Renal cortex interstitium (tissue), 15 donors: ENCODE measurements at places on chromosomes 3 and 15. TPM values are rescaled to one million over a fixed set of nuclear protein-coding genes. Genes with fewer than 3 reads are reported as not detected.

IGF2BP2 gene
- 105 TPM for polyA plus RNA-seq

TRPM1 gene
- 0.37 TPM for polyA plus RNA-seq

SERPINI2 gene
- polyA plus RNA-seq = 1.4 TPM

GHSR gene
- polyA plus RNA-seq = not detected

SNRPN gene
- 196 TPM for polyA plus RNA-seq

EFCC1 gene
- polyA plus RNA-seq = 1.5 TPM

SLC12A1 gene
- 489 TPM for polyA plus RNA-seq

RBMS3 gene
- 14.4 TPM for polyA plus RNA-seq

DNA sequence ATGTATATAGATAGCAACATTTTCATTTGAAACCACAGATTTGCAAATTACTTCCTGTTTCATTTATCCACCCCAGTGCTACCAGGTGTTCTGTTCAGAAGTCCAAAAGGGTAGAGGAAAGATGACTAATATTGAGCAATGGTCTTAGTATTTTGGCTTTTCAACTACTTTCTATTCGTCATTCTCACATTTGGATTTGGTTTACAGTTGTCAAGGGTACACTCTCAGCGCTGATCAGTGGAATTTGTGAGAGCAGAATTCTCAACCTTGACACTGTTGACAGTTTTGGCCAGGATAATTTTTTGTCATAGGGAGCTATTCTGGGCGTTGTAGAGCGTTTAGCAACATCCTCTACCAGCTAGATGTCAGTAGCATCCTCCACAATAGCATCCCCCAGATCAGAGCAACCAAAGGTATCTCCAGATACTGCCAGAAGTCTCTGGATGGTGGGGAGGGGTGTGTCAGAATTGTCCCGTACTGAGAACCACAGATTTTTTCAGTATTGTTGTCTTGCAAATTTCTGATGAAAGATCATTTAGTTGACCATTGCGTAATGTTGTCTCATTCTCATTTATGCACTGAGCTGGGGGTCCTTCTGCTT, 4.2 kb downstream of the HMCES start:
- DNase-seq = no peak

DNA sequence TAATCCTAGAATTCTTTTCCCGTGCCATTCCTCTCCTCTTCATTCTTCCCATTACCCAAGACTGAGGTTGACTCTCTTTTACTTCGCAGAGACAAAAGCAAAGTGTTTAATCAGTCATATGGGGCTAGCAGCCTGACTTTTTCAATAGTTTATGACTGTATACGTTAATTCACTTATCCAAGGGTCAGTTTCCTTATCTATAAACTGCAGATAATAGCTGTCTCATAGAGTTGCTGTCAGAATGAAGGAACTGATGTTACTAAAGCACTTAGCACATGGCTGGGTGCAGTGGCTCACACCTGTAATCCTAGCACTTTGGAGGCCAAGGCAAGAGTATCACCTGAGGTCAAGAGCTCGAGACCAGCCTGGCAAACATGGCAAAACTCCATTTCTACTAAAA, 43.5 kb upstream of the ULK4 start:
- DNase-seq = no peak

DNA sequence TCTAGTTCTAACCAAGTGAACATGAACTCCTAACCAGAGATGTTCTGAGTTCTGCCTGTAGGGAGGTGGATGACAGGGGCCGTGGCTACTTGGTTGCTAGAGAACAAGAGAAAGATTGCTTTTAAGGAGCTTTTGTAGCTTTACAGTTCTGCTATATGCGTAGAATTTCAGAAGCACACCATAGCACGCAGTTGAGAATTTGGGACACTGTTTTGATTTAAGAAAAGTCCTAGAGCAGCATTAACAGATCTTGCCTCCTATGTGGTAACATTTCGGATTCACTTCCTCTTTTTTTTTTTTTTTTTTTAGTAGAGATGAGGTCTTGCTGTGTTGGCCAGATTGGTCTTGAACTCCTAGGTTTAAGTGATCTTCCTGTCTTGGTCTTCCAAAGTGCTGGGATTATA, 181.7 kb downstream of the TCF12 start:
- DNase-seq = no peak

DNA sequence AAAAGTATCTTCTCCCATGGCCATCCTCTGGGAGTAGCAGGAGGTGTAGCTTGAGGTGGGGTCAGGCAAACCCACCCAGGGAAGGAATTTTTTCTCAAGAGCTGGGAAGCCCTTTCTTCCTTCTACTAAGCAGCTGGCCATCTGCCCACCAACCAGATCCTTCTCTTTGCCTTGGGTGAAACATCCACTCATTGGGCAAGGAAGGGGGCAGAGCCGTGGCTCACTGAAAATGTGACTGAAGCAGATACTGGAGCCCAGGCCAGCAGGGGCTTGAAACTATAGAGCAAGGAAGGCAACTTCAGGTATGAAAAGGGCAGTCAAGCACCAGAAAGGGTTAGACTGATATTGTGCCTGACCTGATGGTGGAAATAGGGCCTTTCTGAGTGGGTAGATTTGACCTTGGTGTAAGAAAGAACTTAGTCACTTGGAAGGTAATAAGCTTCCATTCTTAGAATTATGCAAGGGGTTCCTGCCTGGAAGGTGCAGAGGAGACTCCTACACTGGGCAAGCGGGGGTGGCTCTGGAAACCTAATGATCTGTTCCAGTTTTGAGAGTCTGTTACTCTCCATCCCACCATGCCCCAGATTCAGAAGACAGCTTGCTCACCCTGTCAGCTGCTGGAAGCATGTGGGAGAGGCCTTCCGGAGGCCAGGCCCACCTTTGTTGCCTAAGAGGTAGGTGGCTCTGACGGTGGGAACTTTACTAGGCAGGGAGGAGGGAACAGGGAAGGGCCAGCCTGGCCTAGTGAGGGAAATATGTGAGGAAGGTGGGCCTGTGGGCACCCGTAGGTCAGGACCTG, 22.0 kb upstream of the PLA2G4E start:
- no peak for DNase-seq

DNA sequence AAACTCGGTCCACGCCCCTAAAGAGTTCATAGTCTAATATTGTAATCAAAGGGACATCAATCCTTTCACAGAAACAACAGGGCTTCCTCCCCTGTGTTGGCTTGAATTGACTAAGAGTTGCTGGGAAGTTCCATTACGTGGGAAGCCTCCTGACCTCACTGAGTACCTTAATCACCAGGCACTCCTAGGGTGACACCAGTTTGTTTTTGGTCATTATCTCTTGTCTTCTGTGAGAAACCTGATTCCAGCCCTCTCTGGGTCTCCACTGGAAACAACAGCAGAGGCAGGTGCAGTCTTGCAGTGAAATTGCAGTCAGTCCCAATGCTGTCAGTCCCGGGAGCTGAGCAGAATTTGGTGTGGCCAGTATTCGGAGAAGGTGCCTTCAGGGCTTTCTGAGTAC, 55.4 kb downstream of the BOC start:
- DNase-seq = no peak

GRCh38 chr3:175659670-175660350, 800.7 kb downstream of the NAALADL2 start:
- no peak for DNase-seq

DNA sequence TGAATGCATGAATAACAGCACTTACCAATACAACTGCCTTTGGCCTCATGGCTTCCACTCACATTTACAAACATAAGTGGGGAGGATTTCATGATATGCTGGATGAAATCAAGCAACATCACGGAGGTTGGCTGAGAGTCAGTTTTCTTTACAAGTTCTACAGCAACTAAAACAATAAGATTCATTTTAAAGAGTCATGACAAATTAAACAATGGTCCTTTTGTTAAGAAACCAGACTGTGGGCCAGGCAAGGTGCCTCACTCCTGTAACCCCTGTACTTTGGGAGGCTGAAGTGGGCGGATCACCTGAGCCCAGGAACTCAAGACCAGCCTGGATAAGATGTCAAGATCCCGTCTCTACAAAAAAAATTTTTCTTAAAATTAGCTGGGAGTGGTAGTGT, 12.4 kb downstream of the ATR start:
- DNase-seq = no peak

- DNase-seq = no peak
These were observed 187.3 kb upstream of the ZNF385D start for GRCh38 chr3:21938267-21938681.

GRCh38 chr3:8266730-8267131, 234.9 kb upstream of the LMCD1 start:
- DNase-seq = no peak

DNA sequence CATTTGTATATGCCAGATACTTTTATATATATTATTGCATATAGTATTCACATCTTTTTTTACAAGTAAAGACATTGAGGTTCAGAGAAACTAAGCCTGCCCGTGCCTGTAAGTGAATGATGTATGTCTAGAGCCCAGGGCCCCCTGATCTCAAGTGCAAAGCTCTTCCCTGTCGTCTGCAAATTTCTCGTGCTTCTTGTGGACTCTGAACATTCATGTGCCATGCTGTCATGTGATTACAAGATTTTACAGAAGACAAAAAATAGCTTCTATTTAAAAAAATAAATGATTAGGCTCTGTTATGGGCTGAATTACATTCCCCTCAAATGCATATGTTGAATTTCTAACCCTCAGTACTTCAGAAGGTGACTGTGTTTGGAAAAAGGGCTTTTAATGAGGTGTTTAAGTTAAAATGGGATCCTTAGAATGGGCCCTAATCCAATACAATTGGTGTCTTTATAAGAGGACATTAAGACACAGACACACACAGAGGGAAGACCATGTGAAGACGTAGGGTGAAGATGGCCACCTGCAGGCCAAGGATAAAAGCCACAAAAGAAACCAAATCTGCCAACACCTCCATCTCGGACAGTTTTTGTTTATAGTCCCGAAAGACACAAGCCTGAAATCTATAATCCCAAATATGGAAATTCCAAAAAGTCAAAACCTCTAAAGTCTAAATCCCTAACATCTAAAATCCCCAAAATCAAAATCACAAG, 3.9 kb upstream of the MASP1 start:
- no peak for DNase-seq

DNA sequence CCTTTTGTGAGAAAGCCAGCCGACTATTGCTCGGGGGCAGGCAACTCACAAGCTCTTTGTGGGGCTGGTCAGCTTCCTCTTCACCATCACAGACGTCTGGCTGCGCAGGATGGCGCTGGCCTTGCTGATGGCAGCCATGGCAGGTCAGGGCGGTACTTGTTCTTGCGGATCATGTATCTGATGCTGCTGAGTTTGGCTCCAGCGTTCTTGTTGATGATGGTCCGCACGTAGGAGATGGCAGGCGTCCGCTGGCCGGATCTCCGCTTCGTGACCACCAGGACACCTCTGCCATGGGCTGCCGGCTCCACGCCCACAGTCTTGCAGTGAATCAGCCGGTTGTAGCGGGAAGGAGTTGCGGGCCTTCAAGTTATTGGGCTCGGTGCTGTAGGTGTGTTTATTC, 67.9 kb upstream of the SLC7A14 start:
- DNase-seq = no peak

- DNase-seq = no peak
These were observed 13.0 kb downstream of the DIS3L start for GRCh38 chr15:66306381-66306780.

DNA sequence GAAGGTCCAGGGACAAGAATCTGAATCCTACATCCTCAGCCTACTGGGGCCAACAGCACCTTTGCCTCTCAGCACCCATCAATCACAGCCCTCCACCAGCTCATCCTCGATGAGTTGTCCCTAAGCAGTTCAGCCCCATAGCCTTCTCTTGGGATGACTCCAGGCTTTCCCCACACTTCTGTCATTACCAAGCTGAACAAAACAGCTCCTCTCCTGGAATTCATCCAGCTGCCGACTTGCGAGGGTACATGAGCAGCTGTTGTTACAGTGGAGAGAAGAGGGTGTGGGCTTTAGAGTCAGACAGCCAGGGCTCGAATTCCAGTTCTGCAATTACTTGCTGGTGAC, 69.0 kb upstream of the THBS1 start:
- DNase-seq = no peak

DNA sequence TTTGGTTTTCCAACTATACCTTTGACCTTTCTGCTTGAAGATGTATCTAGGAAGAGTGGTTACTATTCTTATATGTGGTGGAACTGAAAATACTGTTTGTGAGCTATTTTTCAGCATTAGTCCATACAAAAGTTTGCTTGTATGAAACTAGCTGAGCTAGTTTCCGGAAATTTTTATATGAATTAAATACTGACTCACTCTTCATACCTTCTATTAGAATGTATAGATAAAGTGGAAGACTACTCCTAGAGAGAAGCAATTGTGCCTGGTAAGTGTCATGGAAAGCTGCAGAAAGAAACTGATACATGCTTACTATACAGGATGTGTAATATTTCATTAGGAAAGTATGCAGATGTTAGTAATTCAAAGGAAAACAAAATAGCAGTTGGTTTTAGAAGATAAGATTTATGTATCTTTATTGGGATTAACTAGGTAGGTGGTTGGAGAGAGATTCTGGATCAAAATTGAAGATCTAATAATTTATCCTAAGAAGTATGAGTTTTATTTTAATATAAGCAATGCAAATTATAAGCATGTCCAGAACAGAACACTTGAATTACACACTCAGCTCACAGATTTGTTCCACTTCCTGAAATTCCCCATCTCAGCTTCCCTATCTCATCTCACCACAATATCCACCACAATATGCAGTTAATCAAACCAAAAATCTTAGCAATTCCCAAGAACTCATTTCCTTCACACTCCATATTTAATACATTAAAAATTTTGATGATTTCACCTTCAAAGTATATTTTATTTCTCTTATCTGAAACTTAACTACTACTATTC, 82.8 kb downstream of the BCHE start:
- DNase-seq = no peak
